ENCODE measurements at places on chromosomes 5 and 9.

DNA sequence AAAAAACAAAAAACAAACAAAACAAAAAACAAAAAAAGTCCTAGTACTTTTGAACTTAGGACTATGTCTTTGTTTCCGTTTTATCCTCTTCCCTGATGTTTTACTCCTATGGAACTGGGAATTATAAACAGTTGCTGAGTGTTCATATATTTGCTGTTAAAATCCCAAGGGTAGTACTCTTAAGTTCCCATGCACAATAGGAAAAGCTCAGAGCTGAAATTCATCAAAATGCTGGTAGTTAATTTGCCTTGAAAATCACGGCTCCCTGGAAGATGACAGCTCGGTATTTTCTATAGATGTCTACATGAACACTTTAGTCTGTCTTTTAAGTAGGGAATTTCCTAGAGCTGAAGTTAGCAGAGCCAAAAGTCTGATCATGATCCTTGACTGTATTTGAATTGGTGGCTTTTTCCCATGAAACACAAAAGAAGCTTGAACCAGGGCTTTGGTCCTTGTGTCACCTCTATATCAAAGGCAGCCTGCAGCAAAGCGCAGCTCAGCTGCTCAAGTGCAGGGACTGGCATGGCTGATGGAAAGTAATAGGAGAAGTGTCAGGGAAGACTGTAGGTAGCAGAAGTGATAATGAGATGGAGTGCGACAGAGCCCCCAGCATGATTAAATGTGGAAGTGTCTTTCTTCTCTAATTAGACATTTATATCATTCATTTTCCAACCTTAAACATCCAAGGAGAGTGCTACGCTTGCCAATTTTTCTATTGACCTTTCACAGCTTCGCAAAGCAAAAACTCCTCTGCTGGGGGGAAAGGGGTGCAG lies 310.9 kb downstream of the TRIM36 start:
- no peak for DNase-seq

DNA sequence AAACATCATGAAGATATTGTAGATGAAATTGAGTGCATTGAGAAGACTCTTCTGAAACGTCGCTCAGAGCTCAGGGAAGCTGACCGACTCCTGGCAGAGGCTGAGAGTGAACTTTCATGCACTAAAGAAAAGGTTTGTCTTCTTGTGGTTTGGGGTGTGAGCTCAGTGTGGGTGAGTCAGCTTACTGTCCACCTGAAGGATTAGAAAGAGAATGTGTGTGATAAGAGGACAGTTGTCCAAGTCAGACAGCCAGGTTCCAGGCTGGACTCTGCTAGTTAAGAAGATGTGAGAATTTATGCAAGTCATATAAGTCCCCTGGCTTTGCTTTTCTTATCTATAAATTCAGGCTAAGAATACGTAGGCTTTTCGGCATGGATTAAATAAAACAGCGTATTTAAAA lies 46.9 kb downstream of the RAB14 start:
- no peak for DNase-seq

DNA sequence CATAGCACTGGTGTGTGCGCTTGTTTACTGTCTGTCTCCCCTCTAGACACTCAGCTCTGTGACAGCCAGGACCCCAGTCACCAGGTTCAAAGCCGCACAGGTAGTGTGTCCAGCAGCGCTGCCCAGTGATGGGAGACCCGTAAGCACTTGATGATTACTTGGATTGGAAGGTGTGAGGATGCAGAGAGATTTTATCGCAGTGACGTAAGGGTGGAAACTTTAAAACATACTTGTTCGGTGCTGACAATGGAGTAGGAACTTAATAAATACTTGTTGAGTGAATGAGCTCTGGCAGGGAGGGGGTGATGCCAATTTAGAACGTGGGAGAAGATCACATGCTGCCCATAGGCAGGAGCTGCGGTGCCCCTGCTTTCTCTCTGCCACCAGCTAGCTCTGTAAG lies 99.2 kb upstream of the PITX1 start:
- no peak for DNase-seq

DNA sequence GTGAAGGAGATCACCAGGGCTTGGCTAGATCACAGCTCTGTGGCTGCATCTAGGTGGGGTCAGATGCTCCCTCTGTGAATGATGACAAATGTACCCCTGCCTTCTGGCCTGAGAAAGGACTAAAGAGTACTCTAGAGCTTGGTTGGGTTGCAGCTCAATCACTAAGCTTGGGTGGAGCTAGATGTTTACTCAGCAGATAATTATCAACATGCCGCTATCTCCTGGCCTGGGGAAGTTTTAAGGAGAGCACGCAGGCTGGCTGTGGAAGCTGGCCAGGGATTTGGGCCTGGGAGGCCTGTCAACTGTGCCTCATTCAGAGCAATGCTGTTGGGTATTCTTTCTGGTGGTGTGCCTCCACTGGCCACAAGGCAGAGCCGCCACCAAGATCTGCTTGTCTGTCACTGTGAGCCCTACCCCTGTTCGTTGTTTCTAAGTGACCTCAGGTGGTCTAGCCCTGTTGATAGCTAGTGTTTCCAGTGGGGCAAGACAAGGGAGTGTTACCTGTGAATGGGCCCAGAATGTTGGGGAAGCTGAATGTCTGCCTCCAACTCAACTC lies 181.7 kb downstream of the ADGRV1 start:
- DNase-seq: no peak

DNA sequence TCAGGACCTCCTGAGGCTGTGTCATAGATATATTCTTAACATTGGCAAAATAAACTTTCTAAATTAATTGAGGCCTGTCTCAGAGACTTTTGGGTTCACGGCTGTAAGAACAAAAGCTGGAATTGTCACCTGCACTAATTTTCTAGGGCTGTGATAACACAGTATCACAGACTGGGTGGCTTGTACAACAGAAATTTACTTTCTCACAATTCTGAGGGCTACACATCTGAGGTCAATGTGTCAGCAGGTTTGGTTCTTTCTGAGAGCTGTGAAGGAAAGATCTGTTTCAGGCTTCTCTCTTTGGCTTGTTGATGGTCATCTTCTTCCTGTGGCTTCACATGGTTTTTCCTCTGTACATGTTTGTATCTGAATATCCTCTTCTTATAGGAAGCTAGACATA lies 29.2 kb upstream of the NFIL3 start:
- DNase-seq: no peak

- no peak for DNase-seq
Observed at GRCh38 chr5:4363045-4363444, 767.4 kb downstream of the IRX1 start.

DNA sequence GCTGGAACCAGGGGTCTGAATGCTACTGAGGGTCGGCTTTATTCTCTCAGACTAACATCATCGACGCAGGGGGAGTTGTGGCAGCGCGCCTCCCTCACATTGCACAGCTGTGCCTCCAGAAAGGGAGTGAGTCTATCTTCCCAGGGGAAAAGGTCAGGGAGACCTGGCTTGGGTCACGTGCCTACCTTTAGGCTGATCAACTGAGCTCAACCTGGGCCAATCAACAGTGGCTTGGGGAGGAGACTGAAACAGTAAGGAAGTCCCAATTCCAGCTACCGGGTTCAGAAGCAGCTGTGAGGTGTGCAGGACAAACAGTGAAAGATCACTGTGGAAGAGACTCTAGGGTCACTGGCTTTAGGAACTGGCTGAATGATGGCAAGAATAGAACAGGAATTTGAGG lies 14.3 kb downstream of the SNX30 start:
- DNase-seq: no peak

DNA sequence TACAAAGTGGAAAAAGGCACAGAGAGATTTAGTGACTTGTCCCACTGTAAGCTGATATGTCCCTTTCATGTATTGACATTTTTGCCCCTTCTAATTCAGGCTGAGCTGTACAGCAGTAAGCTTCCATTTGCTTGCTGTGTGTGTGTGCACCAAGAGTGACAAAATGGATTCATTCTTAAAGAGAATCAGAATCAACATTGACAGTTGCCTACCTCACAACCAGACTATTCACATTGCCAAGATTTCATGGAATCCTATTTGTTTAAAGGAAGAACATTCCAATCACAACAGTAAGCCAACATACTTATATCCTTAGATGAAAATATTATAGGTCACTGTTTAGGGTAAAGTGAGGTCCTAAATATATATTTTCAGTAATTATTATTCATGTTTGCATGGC lies 102.6 kb downstream of the TMEM232 start:
- no peak for DNase-seq

DNA sequence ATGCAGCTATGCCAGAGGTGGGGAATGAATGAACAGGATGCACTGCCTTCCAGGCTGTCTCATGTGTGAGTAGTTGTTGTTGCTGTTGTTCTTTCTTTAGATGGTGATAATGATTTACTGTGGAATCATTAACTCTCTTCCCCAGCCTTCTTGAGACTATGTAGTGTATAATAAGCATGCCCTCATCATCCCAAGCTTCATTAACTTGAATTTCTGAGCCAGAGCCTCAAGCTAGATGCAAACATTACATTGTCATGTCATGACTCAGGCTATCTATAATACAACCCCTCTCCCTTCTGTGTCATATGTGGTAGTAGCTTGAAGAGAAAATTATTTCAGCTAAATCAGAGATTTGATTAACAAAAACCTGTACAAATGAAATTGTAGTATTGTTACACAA lies 10.0 kb upstream of the ADAMTSL1 start:
- no peak for DNase-seq

DNA sequence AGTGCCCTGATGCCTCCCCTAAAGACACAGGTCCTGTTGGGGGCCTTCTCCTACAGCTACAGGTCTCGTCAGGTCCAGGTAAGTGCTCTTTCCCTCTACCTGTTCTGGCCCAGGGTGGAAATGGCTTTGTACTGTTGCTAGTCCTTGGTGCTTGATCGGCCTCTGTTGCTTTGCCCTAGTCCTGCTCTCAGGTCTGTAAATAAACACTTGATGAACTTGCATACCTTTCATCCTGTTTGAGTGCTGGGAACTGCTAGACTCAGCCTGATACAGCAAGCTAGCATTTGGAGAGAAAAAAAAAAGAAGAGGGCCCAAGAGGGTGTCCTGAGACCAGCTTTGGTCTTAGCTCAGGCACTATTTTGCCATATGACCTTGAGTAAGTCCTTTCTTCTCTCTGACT lies 21.8 kb upstream of the ZNF618 start:
- DNase-seq: no peak

- no peak for DNase-seq
Observed at GRCh38 chr9:127927201-127927987, 3.2 kb downstream of the PIP5KL1 start.

- peak; percentile 44 for DNase-seq
Observed at GRCh38 chr5:10689391-10690081, 71.5 kb downstream of the DAP start.

DNA sequence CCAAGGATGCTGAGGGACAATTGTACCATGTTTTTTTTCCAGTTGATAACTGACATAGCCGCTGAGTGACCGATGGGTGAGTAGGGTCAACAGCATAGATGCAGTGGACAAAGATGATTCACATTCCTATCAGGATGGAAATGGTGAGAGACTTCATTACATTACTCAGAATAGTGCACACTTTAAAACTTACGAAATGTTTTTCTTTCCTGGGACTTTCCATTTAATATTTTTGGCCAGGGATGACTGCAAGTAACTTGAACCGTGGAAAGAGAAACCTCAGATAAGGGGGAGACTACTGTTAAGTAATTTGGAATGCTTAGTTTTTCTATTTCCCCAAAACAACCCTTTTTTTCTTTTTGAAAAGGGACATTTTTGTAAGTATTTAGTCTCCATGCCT lies 3.0 kb upstream of the TUSC1 start:
- no peak for DNase-seq

DNA sequence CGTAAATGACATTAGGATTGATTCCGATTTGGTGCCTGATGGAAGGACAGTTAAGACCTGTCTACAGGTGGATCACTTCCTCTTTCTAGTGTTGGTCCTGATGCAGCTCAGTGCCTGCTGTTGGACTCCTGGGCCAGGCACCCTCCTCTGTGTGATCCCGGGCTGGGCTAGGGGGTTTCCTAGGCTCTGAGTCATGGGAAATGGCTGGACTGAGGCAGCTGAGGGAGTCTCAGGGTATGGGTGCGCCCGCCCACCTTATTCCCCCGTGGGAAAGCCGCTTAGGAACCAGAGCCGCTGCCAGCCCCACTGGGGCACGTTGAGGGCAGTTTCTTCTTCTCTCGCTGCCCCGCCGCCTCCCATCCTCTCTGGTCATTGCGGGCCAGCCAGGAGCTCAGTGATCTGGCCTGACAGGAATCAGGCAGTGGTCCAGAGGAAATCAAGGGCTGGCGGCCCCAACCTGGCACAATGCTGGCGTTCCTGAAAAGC lies 12.9 kb downstream of the TCF7 start:
- DNase-seq: no peak

DNA sequence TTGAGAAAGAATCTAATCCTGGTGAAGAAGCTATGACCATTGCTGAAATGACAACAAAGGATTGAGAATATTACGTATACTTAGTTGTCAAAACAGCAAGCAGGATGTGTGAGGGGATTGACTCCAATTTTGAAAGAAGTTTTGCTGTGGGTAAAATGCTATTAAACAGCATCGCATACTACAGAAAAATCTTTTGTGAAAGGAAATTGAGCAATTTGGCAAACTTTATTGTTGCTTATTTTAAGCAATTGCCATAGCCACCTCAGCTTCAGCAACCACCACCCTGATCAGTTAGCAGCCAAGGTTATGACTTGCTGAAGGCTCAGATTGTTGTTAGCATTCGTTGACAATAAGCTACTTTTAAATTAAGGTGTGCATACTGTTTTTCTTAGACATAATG lies 22.5 kb upstream of the ARL14EPL start:
- no peak for DNase-seq

All from Jurkat, Clone E6-1 (cell line).